Fibroblast of mammary gland (primary cell): ENCODE measurements at places on chromosomes 1 and 21.

- DNase-seq, result no peak
Measured at GRCh38 chr1:110487726-110488125, 31.2 kb downstream of the KCNA10 start.

DNA sequence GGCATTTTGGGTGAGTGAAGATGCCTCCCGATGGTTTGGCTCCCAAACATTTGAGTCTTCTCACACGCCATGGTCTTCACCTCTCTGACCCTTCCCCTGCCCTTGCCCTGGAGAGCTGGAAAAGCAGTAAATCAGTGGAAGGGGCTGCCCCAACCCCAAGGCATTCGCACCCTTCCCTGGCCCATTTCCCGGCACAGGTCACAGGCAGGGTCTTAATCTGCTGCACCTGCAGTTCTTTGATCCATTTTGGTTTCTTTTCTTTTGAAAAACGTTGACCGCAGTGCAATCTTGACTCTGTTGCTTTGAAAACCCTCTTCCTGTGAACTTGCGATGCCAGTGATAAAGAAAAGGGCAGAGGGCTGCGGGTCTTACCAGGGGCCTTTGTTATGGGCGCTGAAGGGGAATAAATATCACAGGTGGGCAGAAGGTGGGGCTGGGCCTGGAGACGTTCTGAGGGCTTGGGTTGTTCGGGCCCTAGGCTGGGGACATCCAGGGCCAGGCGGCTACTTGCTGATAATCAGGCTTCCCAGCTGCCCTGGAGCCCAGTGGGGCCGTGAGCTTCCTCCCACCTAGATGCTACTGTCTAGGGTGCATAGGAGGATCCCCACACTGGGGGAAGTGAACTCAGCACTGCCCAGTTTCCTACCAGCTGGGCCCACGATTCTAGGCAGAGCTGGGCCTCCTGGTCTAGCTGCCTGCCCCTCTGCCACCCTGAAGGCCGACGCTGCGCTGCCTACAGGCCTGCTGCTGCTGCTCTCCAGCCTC lies 38.6 kb upstream of the EPS8L3 start:
- no peak for DNase-seq

DNA sequence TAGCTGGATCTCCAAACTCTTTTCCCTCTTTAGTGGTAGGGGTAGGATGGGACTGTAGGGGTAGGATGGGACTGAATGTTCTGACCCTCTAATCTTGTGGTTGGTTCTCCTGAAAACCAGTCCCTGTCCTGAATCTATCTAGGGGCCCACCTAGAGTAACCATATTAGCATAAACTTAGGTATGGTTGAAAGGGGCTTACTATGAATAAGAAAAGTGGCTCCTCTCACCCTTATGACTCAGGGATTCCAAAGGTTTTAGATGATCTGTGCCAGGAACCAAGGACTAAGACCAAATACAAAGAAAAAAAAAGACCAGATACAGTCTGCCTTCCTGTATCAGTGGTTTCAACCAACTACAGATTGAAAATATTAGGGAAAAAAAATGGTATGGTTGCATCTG lies 28.9 kb downstream of the RNF2 start:
- peak; percentile 37 for DNase-seq

- peak; percentile 57 for DNase-seq
Measured at GRCh38 chr1:209405183-209405814, 178.2 kb upstream of the CAMK1G start.

GRCh38 chr21:45465611-45466329 lies 60.8 kb downstream of the COL18A1 start:
- no peak for DNase-seq

DNA sequence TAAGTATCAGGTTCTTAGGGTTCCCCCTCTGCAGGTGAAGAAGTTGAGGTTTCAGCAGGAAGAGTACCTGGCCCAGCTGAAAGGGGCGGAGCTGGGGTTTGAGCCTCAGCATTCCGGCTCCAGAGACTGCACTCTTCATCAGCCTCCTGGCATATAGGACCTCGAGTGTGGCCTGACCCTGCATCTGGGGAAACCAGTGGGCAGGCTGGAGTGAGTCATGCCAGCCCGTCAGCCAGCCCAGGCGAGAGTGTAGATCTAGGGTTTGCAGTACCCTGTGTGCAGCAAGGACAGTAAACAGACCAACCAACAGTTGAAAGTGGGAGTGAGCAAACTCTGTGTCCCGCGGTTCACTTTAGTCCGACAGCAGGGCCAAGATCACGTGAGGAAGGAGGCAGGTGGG lies 14.1 kb downstream of the MFSD2A start:
- DNase-seq, result peak; percentile 25

GRCh38 chr1:85602571-85602970 lies 22.0 kb downstream of the CCN1 start:
- DNase-seq, result no peak

DNA sequence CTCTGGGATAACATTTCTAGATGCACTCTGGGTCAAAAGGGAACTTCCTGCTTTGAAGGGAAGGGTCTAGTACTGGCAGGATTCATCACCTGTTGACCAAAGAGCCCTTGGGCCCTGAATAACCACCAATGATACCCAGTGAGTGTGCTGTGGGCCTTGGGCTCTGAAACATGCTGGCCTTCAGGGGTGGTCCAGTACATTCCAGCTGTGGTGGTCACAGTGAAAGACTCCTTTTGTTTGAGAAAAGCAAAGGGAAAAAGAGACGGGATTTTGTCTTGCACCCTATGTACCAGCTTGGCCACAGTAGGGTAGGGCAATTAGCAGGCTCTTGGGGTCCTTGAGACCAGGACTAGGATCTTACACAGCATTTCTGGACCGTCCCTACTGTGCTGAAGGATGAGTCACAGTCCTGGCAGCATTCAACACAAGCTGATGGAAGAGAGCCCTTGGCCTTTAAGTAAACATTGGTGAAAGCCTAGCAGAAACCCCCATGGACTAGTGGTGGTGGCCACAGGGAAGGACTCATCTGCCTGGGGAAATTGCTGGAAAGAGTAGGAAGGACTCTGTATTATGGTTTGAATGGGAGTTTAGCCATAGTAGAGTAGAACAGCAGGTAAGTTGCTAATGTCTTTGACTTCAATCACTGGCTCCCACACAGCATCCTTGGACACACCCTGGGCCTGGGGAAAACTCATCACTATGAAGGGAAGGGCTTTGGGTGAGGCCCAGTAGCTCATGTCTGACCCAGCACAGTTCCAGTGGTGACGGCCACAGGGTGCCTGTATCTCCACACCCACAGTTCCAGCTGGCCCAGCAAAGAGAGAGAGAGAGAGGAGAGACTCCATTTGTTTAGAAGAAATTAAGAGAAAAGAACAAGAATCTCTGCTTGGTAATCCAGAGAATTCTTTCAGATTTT lies 87.5 kb downstream of the COL24A1 start:
- DNase-seq, result peak; percentile 51

DNA sequence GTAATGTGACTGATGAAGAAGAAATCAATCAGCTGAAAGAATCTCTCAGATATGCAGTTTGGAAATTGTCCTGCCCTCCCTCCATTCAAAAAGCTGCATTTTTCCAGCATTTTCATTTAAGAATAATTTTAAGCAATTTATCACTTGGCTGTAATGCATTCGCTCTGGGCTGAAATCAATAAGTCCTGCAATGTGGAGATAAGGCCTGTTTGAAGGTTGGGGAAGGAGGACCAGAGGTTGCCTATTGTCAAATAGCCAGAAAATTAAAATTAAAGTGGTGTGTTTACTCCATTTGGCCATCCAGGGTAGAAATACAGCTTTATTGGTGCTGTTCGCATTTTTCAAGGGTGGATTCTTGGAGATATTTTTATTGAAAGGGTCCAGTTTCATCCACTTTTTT lies 187.6 kb upstream of the NFIA start:
- no peak for DNase-seq
